CD4-positive, alpha-beta T cell treated with Interleukin-15 for 4 hours (primary cell): ENCODE measurements at places on chromosomes 3 and 15.
A peak's percentile ranks its signal among the peaks of the same experiment; 100 is the strongest.

DNA sequence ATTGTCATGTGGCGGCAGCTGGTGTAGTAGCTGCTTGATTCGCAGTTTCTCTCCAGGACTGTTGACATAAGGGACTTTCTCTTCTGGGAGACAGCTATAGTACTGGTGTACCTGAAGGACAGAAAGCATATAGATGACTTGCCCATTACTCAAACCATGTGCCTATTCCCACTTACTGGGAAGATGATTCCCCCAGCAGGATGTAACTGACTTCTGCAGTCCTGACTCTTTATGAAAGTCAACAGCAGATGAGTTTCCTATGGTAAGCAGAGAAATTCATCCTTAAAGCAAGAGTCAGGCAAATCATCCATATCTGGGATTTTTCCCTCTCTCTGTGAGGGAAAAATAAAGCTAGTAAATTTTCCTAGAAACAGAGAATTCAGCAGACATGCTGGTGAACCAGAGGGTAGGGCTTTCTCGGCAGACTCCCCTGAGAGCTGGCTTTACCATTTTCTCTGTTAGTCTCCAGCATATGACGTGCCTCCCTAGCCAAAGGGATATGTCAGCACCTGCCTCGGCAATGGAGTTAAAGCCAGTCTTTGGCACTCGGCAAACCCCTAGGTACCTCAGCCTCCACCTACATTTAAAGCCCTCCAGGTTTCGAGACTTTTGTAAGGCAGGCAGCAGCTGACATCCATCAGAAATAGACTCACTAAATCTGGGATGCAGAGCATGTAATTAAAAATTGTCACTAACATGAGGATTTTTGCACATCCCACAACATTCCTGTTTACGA is 62.1 kb downstream of the PRICKLE2 start:
- no peak for DNase-seq

DNA sequence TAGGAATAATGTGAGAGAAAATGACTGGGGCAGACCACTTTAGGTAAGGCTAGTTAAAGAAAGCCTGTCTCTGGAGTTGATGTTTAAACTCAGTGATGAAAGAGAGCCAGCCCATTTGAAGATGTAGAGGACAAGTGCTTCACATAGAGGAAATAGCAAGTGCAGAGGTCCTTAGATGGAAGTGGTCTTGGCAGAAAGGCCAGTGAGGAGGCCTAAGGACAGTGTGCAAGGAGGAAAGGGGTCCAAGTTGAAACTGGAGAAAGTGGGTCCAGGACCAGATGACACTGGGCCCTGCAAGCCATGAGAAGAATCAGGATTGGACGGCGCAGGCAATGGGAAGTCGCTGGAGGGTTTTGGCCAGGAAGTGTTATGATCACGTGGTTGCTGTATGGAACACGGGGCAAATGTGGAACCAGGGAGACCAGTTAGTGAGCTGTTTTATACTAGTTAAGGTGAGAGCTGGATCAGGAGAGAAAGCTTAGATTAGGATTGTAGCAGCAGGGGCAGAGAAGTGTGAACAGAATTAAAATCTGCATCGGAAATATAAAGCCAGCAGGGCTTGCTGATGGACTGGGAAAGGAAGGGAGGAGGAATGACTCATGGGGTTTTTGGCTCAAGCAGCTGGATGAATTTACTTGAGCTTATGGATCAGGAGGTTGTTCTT is 48.0 kb upstream of the SCAANT1 start:
- no peak for DNase-seq

DNA sequence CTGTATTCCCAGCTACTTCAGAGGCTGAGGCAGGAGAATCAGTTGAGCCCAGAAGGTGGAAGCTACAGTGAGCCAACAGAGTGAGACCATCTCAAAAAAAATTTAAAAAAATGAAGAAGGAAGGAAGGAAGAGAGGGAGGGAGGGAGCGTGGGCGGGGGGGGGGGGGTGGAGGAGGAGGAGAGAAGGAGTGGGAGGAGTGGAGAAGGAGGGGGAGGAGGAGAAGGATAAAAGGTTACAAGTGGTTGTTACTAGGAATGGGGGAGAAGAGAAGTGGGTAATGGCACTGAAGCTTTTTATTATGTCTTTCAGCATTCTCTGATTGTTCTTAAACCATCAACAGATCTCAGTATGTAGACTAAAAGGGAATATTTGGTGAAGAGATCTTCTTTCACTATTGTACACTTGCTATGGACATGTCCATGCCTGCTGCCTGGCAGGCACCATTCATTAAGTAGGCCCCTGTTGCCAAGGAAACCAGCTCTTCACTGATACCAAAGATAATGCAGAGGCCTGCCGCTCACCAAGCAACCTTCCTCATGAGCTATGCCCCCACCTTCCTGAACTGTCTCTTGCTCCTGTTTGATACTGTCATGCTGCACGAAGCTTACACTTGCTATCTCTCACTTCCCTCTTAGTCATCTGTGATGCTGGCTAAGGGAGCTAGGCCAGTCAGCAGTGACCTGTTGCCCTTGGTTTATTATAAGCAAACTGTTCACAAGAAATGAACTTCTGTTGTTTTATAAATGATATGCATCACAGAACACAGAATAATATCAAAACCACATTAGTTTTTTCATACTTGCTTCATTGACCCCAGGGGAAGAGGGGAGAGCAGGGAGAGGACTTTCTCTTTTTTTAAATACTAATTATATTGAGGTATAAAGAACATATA is 23.1 kb downstream of the EPM2AIP1 start:
- DNase-seq = peak; percentile 71

- DNase-seq = no peak
These were observed 13.2 kb downstream of the XXYLT1 start for GRCh38 chr3:195257454-195258448.

DNA sequence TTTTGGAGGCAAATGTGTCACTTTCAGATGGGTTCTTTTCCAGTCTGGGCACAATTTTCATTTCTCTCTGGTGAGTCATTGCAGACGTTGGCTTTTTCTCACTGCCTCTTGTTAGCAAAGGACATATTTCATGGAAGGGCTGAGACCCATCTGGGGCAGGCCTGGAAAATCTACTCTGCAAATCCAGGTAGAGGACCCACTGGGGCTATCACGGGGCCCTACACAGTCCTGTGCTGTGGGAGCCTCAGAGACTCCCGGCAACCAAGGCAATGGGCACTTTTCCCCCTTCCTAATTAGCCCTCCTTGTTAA is 58.0 kb downstream of the HRH1 start:
- no peak for DNase-seq

GRCh38 chr15:67508407-67508806 is 12.5 kb upstream of the C15orf61 start:
- DNase-seq = no peak

DNA sequence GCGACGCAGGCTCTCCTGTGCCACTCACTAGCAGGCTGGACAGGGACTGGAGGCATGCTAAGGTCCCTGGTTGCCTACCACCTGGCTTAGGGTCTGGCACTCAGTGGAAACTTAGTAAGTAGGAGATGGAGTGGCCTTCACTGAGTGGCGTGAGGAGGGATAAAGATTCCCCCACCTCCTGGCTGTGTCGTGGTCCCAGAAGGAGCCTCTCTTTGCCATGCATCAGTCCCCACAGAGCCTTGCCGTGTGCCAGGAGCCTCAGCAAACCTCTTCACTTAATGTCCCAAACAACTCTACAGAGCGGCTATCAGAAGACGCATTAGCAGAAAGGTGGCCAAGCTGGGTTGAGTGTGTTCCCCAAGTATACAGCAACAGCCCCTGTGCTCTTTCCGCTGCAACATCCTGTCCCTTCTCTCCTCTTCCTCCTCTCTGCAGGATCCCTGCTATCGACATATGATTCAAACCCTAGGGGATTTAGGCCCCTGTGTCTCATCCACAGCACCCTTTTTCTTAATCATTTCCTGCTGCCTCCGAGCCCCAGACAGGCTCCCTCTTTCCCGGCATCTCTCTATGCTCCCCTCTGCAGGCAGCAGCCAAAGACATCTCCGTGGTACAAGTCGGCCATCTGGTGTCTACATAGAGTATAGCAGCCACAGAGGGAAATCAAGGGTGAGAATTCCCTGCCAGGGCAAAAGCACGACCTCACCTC is 66.7 kb downstream of the SLC6A1 start:
- peak; percentile 6 for DNase-seq

DNA sequence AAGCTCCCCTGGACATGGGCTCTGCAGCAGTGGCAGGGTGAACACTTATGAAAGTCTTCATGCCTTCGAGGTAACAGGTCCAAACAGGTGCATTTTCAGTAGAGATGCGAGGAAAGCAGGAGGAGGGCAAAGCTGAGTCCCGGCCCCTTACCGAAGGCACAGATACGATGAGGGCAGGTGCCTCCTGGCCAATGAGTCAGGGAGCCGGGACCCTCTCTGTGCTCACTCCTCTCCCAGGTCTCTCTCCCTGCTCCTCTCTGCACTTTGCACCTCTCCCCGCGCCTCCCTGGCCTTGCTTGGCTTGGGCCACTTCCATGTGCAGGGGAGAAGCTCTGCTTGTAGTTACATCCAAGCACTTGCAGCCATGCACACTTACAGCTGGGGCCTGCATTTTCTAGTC is 187.1 kb downstream of the ATP10A start:
- DNase-seq = no peak

DNA sequence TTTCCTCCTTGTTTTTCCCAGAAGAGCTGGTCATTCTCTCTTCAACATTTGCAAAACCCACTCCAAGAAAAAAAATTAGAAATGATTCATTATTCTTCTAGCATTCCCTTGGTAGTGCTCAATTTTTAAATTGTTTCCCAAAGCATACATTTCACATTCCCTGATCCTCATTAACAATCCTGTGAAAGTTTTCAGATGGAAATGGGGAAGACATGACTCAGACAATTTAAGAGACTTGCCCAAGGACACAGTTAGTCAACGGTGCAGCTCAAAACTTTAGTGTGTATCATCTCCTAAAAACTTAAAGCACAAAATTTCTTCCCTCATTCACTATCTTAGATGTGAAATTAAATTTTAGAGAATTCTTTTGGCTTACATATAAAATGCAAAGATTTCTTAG is 17.1 kb upstream of the ABI3BP start:
- DNase-seq = no peak

DNA sequence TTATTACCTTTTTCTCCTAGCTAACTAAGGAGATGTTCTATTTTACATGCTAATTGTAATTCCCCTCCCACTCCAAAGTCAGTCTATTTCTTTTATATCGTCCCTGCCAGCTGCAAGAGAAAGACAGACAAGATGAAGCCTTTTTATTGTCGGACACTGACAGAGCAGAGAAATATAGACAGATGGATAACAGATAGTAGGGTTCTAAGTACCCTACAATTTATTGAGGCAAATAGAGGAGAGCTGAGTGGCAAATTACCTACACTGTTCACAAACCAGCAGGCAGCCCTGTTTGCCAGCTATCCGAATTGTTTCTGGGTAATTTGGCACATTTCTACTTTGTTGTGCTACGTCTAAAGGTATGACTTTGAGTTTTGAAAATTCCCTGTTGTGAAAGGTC is 392.3 kb upstream of the ZNF717 start:
- no peak for DNase-seq

GRCh38 chr3:133890972-133891644 is 4.6 kb downstream of the RAB6B start:
- DNase-seq = no peak

DNA sequence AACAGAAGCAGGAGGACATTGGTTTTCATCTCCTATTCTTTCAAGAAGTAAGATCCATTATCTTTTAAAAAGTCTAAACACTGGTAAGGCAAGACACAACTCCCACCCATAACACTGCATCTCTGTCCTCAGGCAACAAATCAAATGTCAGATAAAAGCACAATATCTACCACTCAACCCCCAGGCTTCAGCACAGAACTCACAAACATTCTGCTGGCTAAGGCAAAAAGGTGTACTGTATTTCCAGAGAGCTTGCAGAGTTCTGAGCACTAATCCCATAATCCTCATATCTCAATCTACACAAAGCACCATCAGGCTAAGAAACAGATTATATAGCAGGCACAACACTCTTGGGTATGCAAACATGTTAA is 20.9 kb downstream of the RAF1 start:
- no peak for DNase-seq

- DNase-seq = no peak
These were observed 166.2 kb upstream of the TBC1D5 start for GRCh38 chr3:17908399-17909191.

DNA sequence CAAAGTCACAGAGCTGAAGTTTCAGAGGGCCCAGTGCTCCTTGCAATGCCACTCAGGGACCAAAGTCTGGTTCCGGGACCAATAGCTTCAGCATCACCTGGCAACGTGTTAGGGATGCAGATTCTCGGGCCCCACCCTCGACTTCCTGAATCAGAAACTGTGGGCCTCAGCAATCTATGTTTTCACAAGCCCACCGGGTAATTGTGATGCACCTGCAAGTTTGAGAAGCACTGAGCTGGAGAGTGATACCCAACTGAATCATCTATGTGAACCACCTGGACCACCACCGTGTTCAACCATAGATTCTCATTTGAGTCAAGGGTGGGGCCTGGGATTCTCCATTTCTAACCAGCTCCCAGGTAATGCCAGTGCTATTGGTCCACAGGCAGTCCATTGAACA is 55.7 kb downstream of the CORO2B start:
- DNase-seq = no peak

DNA sequence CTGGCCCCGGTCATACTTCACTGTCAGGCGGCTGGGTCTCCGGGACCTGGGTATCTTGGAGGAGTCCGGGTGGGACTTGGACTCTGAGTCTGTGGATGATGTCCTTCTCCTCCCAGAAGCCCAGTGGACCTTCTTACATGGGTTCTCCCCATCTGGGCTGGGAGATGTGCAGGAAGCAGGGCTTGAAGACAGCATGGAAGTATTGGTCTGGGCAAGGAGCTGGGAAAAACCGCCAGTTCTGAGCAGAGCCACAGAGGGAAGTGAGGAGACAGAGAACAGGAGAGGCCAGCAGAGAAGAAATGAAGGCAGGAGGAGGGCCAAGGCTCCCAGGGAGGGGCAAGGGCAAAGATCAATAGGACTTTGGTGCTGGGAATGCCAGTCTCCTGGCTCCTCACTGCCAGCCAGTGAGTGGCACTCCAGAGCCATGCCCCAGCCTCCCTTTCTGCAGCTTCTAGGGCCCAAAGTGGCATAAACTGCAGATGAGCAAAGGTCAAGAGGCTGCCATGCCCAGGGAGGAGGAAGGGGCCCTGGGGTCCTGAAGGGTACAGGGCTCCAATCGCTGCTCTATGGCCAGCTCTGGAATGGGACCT is at the start of gene PPP1R14D:
TSS of gene PPP1R14D (minus strand) at position 262 of the 590 bp plus-strand sequence. CDS start at position 195, 67 bp downstream.
- DNase-seq = no peak

DNA sequence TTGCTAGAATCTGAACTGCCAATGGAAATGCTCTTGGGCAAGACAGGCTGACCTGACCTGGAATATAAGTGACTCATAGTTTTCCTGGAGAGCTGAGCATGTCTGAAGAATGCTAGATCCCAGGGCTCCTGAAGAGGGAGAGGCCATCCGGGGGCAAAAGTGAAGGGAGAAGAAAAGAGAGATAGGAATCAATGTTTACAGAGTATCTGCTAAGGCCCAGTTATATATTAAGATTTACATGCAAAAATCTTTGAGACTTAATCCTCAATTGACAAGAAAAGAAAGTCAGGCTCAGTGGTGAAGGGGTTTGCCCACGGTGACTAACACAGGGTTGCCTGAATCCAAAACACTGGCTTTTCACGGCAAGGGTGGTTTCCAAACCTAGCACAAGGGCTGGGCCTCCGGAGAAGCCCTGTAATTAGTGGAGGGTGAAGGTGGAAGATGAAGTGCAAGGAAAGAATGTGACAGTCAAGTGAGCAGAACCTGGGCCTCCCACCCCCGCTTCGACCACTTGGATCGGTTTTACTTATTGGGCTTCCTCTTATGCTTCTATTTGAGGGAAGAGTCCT is 91.7 kb upstream of the FGF12 start:
- peak; percentile 56 for DNase-seq

- no peak for DNase-seq
These were observed 188.9 kb upstream of the MEIS2 start for GRCh38 chr15:37289109-37289765.
